ENCODE measurements at places on chromosomes 11 and 22.

DNA sequence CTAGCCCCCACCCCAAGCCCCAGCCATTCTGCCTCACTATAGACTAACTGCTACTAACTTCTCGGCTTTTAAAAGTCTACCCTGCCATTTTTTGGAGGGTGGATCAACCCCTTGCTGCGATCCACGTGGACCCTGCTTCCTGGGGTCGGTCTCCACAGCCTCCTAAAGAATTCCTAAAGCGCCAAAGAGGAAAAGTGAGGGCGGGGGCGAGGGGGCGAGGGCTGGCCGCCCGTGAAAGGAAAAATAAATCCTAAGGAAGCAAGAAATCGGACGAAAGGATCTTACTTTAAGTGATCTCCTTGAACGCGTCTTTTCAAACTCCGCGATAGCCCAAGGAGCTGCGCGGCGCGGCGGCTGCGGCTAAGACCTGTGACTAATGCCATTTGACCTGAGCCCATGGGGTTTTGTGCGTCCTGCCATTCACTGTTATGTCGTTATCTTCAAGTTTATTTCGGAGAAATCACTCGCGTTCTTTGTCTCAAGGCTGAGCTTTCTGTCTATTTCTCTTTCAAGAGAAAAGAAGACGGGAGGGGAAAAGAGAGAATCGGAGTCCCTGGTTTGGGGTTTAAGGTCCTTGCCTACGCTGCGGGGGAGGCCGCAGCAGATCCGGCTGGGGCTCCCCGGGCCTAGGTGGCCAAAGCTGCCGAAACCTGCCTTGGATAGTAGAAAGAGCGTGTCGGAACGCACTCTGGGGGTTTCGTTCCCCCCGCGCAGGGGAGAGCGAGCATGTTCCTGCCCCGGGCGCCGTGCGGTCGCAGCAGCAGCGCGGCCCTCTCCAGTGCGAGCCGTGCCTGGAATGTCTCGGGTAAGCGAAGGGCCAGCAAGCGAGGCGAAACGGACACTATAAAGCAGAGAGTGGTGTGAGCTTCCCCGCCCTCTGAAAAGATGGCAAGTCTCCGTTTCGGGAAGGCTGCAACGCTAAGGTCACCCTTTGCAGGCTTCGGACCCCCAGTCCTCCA, 2.8 kb upstream of the DBX1 start:
- peak; percentile 79 for DNase-seq
- H3K27ac ChIP-seq = no peak overlapping the region
- H3K4me1 ChIP-seq = peaks cover 51% of the 10 kb centered on the region
- peak overlapping the region; percentile 85 for H3K4me3 ChIP-seq
- peaks cover 100% of the 10 kb centered on the region for H3K27me3 ChIP-seq
- no peaks in the 10 kb centered on the region for H3K36me3 ChIP-seq

DNA sequence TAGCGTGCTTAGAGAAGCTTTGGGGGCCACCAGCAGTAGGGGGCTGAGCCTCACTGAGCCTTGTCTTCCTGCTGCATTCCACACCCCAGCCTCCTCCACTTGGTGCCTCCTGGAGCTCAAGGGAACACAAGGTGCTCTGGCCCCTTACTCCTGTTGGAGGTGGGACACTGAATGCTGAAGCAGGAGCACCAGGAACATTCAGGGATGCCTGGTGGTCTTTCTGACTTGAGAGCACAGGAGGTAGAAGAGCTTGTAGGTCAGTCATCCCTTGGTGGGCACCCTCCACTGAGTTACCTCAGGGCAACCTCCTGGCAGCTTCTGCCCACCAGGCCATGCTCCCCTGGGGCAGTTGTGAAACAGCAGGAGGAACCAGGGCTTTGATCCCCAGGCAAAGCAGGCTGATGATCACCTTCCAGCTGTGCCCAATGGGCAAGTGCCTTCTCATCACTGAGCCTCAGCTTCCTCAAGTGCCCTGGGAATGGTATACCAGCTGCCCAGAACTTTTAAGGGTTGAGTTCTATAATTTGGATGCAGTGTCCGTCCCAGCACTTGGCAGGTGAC, 50.1 kb downstream of the CABIN1 start:
- H3K36me3 ChIP-seq = peaks cover 87% of the 10 kb centered on the region
- no peak for DNase-seq
- H3K27me3 ChIP-seq = no peaks in the 10 kb centered on the region

- peaks cover 12% of the 10 kb centered on the region for H3K4me1 ChIP-seq
- H3K27me3 ChIP-seq = peaks cover 3% of the 10 kb centered on the region
- no peak overlapping the region for H3K27ac ChIP-seq
- H3K4me3 ChIP-seq = no peak overlapping the region
- peaks cover 94% of the 10 kb centered on the region for H3K36me3 ChIP-seq
Measured at GRCh38 chr22:24376586-24376985, 50.8 kb upstream of the ADORA2A start.

DNA sequence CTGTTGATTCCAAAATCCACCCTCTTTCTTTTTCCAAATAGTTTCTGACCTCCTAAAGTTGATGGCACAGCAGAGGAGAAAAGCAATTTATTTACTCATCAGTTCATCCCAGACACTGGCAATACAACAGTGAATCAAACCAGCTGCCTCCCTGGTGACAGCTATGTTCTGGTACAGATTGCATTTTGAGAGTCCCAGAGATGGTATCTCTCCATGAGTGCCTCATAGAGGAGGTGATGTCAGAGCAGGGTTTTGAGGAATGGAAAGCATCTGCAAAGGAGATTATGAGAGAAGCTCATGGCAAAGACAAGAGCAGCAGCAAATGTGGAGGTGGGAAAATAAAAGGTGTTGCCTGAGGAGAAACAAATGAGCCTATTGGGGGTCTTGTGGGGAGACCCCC, 377.2 kb downstream of the MN1 start:
- H3K27me3 ChIP-seq = peaks cover 34% of the 10 kb centered on the region
- no peak overlapping the region for H3K4me3 ChIP-seq
- no peak for DNase-seq
- H3K36me3 ChIP-seq = peaks cover 11% of the 10 kb centered on the region

DNA sequence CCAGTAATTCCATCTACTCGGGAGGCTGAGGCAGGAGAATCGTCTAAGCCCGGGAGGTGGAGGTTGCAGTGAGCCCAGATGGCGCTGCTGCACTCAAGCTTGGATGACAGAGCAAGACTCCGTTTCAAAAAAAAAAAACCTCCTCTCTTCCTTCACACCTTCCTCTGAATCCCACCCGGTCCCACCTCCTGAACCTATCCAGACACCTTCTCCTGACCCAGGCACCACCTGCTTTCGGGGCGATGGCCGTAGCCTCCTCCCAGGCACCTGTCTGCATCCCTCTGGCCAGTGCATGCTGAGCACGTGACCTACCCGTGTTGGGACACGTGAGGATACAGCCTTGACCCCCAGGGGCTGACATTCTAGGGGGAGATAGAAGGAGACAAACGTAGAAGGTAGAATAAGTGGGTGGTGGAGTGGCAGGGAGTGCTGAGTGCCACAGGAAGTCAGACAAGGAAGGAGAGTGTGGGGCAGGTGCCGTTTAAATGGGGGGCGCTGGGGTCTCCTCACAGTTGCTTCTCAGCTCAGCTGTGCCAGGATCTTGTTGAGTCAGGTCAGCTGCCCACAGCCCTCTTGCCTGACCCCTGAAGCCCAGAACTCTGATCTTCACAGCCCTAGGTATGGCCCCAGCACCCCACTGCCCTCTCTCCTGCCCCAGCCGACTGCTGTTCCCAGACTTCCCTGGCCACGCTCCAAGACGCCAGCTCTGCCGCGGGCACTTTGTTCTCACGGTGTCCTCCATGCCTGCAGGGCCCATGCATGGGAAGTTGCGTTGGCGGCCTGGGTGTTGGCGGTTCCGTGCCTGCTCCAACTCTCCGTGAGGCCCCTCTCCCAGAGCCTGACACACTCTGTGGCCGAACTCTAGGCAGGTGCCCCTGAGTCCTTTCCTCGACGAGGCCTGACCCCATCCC, 1.2 kb upstream of the MIOX start:
- H3K27ac ChIP-seq = peak overlapping the region; percentile 90
- H3K4me3 ChIP-seq = no peak overlapping the region
- DNase-seq = no peak
- no peaks in the 10 kb centered on the region for H3K36me3 ChIP-seq
- peaks cover 15% of the 10 kb centered on the region for H3K27me3 ChIP-seq

Measured in nephron progenitor cell (in vitro differentiated cells).